Stimulated activated CD4-positive, alpha-beta T cell treated with anti-CD3 and anti-CD28 coated beads, Interleukin-15, amount 100 ng/mL, for 1 hour (primary cell): ENCODE measurements at places on chromosomes 3 and 15.

GRCh38 chr3:44954304-44954703 lies 21.7 kb downstream of the ZDHHC3 start:
- DNase-seq: no peak

DNA sequence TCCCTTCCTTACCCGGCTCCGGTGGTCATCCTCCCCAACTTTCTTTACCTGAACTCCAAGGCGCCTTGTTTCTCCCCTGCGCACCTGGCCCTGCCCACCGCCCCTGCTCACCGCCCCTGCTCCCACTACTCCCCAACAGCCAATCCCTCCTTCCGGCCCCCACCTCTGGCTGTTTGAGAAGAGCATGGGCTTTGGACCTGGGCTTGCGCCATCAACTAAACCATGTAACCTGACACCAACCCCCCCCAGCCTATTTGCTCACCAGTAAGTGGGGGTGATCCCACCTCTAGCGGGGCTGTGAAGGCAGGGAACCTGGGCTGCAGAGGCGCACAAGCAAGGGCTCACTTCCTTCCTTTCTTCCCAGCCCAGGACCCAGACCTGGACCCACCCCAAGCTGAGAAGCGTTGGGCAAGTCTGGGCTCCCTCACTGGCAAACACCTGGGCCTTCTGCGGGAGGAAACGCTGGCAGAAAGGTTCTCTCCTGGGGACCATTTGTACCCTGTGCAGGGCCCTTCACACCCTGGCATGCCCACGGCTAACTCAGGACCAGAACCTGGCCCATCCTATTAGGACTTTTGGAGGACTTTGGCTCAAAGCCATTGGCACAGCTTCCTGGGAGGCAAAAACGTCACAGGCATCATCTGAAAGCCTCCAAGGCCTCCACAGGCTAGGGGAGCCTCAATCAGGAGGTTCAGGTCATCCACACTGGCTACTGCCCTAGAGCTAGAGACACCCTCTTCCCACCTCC lies at the start of gene PLXNB1:
PLXNB1 (minus strand) TSS at position 127 of the 748 bp plus-strand sequence. CDS start 5,475 bp downstream, outside the sequence.
- no peak for DNase-seq

DNA sequence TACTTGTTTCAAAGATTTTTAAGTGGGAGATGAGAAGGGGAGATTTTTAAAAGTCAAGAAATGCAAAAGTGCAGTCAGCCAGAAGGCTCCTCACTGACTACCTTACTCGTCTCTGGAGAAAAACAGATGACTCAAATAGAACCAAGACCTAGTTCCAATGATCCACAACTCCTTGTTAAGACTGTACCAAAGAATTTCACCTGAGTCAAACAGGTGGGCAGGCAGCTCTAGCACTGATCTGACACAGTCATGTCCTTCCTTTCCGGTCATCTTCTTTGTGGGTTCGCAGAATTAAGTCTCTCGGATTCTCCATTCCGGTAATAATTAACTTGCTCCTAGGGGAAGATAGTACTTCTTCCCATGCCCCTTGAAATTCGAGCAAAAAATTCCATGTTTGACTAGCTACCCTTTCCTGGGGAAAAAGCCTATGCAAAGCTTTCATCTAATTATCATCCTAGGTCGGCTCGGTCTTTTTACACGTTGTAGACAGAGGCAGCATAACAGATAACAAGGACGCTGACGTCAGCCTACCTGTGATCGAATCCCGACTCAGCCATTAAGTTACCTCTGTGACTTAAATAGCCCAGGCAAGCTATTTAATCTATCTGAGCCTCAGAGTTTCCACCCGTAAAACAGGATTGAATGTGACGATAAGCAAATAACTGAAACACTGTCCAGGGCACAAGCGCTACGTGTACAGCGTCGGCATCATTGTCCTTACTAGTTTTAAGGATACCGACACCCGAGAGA lies 758 bp downstream of the SELENOK start:
- DNase-seq: peak; percentile 6

- DNase-seq: no peak
Observed at GRCh38 chr3:38131621-38132369, 5.1 kb downstream of the ACAA1 start.
